ENCODE measurements at places on chromosomes 2 and 18.

DNA sequence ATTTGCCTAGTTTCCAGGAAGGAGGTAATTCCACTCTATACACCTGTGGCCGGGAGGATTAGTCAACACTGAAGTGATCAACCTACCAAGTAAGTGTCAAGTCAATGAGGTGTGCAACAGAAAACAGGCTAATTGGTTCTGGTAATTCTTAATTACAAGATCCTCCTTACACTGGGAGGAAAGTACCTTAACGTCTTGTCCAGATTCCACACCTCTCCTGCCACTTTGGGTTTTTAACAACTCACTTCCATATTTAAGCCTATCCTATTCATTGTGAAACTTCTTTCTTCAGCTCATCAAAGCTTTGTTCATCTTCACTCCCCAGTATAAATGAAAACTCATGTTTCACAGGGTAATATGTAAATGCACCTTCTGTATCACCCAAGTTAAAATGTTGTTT lies 22.0 kb upstream of the MAP4K4 start:
- DNase-seq = no peak

GRCh38 chr18:48904091-48904490 lies 46.7 kb downstream of the SMAD7 start:
- no peak for DNase-seq

GRCh38 chr2:10135296-10136089 lies 13.0 kb downstream of the RRM2 start:
- DNase-seq = no peak

GRCh38 chr2:10733566-10733925 lies 12.1 kb downstream of the ATP6V1C2 start:
- DNase-seq = no peak

DNA sequence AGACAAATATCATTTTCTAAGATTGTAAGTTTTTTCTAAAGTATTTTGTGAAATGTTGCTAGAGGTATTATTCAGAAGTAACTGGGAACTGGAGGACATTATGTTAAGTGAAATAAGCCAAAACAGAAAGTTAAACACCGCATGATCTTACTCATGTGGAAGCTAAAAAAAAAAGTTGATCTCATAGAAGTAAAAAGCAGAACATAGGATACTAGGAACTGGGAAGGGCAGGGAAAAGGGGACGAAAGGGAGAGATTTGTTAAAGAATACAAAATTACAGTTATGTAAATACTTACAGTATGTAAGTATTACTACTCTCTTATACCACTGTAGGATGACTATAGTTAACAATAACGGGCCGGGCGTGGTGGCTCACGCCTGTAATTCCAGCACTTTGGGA lies 46.7 kb upstream of the CDKL4 start:
- no peak for DNase-seq

DNA sequence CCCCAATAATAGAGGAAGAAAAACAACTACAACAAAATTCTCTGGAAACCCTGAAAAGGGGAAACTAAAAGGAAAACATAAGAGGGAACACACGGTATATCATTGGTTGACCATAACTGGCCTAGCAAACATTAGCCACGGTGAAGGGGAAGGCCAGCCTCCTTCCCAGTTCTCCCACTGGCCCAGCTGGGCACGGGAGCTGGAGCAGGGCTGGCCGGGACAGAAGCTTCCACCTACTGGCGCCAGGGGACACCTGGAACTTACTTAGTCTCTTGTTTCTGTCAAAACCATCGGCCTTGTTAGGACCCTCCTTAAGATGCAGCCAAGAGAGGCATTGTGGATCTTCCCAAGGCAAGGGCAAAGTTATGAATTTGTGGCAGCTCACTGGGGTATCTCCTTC lies 56.1 kb upstream of the DLGAP1 start:
- no peak for DNase-seq

DNA sequence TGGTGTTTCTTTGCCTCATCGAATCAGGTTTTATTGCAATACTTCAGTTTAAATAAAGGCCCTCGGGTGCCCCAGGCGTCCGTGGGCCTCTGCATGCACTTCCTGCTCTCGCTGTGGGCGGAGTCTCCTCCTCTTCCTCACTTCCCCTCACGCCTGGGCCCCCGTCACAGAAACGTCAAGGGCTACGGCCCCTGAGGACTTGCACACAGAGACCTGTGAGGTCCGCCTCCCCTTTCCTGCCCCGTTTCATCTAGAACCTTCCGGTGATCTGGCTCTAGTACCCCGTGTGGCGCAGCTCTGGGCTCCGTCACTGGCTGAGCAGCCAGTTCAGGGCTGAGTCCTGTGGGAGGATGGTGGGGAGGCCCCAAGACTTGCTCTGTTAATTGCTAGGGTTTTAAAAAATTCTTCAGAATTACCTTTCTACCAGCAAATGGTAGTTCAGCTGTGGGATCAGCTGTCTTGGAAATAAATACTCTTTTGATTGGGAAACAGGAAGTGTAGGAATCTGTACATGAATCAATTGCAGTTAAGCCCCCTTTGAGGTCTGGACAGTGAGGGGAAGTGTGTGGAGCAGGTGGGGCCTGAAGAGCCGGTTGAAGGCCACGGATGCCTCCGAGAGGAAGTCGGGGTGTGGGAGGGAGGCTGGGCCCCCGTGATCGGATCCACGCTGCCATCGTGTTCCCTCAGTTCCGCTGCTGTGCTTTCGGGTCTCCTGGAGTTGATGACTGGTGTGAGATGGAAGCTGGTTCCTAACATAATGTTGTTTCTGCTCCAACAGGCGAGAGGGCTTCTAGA lies 10.2 kb downstream of the NFATC1 start:
- peak; percentile 96 for DNase-seq

- DNase-seq = no peak
These were observed 1530.9 kb upstream of the LRRTM1 start for GRCh38 chr2:81835321-81836000.

- no peak for DNase-seq
These were observed 594.0 kb upstream of the ACVR2A start for GRCh38 chr2:147250652-147251356.

DNA sequence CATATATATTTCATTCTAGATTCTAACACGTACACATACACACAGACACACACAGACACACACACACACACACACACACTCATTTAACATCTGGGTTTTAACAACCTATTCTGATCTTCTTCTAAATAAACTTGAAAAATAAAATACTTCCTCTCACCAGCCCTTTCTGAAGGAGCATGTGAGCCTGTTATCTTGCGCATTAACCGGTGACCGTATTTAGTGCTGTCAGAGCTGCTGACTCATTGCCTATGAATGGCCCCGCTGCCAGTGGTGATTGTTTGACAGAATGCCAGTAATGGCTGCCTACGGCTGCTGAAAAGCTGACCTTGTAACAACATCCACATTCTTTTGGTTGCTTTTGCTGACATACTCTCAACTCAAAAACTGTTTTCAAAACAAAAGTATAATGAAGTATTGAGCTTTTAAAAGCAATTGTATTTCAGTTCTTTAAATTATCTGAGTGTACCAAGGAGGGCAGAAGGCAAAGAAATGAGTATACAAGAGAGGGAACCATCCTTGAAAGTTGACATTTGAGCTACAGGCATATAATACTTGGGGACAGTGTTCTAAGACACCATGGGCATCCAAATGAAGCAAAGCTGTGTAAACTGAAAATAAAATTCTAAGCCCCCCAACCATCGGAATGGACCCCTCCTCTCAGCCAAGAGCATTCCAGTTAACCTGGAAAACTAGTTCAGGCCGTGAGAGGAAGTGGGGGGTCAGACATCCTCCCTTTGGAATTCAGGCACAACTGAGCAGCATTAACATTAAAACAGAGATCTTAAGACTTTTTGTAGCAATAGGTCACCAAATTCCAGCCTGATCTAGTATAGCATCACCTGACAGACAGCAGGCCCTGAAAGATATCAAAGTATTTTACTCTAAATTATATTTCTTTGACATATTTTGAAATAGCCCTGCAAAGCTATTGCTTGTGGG lies 50.2 kb upstream of the DTNA start:
- no peak for DNase-seq

Measured in CD4-positive, alpha-beta T cell treated with Interleukin-17A for 1 hour (primary cell).